ENCODE measurements at places on chromosomes 13 and 19. TPM values are rescaled to one million over a fixed set of nuclear protein-coding genes. Genes with fewer than 3 reads are reported as not detected.

GRCh38 chr19:1327125-1327524 lies 41.5 kb downstream of the EFNA2 start:
- no peak for DNase-seq

- no peak for DNase-seq
These were observed 10.4 kb downstream of the PNMA8A start for GRCh38 chr19:46460981-46461380.

- DNase-seq, result no peak
These were observed 818.2 kb downstream of the UQCRFS1 start for GRCh38 chr19:28394725-28395124.

DNA sequence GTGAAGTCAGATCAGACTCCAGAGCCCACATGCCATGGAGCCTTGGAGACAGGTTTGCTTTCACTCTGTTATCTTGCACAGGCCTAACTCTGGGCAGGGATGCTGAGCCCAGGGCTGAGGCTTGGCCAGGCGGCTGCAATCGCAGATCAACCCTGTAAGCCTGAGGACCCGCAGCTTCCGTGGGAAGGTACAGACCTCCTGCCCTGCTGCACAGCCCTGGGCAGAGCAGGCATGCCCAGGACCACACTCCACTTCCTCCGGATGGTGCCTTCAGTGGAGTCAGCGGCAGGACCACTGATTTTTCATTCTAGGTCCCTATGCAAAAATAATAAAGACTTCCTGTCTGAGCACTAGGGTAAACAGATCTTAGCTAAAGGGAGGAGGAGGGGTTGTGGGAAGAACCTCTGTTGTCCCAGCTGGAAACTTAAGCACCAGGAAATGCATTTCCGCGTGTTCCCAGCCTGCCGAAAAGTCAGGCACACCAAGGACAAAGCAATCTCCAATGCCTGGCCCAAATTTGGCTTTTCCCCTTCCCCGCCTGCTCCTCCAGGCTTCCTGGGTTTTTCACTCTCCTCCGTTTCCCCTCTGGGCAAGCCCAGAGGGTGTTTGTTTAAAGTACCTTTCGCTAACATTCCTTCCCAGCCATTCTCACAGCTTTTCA lies 87.3 kb downstream of the KCTD15 start:
- DNase-seq, result no peak

- DNase-seq, result peak; percentile 93
These were observed 39.3 kb upstream of the GAS6 start for GRCh38 chr13:113902986-113903775.

The FGF22 gene
- total RNA-seq, result 0.50 TPM

The GPR4 gene
- 5.5 TPM for total RNA-seq

- DNase-seq, result no peak
These were observed 80.8 kb downstream of the FREM2 start for GRCh38 chr13:38767506-38768265.

- no peak for DNase-seq
These were observed 35.2 kb downstream of the C13orf46 start for GRCh38 chr13:113938716-113939115.

DNA sequence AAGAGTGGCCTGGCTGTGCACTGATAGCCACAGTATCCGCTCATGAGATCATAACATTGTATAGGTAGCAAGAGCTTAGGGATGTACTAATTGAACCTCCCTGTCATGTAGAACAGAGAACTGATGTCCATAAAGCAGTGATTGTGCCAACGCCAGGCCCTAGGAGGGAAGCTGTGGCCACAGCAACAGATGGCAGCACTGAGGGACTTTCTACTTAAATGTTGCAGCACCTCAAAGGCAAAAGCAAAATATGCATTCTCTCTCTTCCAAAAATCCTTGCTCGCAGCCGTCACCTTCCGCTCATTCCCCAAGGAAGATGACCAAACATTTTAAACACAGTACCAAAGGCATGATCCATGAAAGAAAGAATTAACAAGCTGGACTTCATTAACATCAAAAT lies 32.3 kb downstream of the COL4A1 start:
- DNase-seq, result peak; percentile 86

GRCh38 chr13:27425158-27425917 lies 919 bp downstream of the GTF3A start:
- no peak for DNase-seq

- no peak for DNase-seq
These were observed 156.8 kb downstream of the RGCC start for GRCh38 chr13:41613984-41614661.

The ELSPBP1 gene
- total RNA-seq, result not detected

DNA sequence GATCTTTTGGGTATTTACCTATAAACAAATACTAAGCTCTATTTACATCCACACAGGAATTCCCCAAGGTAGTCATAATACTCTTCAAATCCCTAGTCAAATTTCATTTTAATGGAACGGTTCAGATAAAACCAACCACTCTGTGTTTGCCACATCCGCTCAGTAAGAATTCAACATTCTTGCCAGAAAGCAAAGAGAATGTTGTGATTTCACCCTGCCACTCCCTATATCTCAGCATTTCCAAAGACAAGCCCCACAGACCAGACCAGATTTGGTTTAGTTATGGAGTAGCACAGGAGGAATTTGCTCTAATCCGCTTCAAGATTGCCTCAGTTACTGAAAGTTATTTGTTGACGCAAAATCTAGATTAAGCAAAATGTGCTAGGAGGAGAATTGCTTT lies 105.6 kb upstream of the SERP2 start:
- DNase-seq, result no peak

GRCh38 chr19:13887018-13887436 lies 10.1 kb downstream of the NANOS3 start:
- DNase-seq, result no peak

The ZNF625 gene
- 8.7 TPM for total RNA-seq

Measured in esophagus muscularis mucosa (tissue), 4 donors.